ENCODE measurements at places on chromosomes 16 and 17.

DNA sequence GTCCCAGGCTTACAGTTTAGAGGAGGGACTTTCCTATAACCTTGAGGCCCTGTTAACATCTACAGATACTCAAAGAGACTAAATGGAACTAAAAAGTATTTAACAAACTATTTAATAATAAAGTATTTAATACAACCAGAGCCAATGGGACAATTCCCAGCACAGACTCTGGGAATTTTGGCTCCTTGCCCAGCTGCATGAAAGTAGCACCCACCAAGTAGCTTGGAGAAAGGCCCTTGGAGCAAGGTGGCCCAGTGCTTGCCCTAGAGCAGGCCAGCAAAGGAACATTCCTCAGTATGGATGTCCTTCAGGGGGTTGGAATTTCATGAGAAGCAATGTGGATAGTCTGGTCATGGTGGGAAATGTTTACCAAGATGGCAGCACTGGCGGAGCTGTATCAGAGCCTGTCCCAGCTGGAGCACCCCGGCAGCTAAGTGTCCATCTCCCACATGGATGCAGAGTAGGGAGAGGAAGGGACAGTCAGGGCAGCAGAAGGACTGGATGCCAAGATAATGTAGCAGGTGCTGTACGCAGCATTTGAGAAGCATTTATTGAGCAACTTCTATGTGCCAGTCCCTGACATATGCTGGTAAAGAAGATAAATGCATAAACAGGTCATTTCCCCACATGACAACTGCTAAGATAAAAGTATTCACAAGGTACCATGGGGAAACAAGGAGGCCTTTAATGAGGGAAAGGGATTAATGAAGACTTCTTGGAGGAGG lies 5.2 kb upstream of the SMARCD2 start:
- peak overlapping the region; percentile 99 for H3K27ac ChIP-seq
- H3K27me3 ChIP-seq: no peaks in the 10 kb centered on the region
- peaks cover 6% of the 10 kb centered on the region for H3K36me3 ChIP-seq
- peaks cover 20% of the 10 kb centered on the region for H3K4me1 ChIP-seq

DNA sequence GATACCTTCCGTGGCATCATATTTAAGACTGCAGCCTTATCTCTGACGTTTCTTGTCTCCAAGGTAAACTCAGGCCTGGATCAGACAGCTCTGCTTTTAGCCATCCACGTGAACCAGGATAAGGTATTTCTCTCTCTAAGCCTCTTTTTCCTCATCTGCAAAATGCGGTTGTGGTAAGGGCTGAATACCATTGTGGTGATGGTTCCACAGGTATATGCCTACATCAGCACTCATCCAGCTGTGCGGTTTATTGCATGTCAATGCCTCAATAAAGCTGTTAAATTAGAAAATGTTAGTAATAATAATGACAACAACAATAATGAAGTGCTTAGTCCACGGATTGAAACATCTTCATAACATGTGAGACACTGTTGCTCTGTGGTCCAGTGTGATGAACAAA lies 104.4 kb downstream of the GRIN2A start:
- no peak overlapping the region for H3K4me3 ChIP-seq
- DNase-seq: no peak
- H3K4me1 ChIP-seq: no peaks in the 10 kb centered on the region
- no peaks in the 10 kb centered on the region for H3K27me3 ChIP-seq

DNA sequence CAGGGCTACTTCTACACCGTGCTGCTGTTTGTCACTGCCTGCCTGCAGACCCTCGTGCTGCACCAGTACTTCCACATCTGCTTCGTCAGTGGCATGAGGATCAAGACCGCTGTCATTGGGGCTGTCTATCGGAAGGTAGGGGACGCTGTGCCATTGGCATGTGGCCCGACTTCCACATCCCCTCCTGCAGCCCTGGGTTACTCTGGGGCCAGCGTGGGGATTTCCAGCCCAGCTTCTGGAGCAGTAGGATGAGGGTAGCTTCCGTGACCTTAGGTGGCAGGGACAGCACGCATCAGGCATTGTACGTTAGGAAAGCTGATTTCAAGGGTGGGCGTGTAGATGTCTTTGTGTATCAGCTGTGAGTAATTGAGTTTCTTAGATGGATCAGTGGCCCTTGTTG lies 96.5 kb downstream of the ABCC1 start:
- DNase-seq: no peak
- H3K4me1 ChIP-seq: no peaks in the 10 kb centered on the region
- H3K27ac ChIP-seq: no peak overlapping the region
- no peaks in the 10 kb centered on the region for H3K27me3 ChIP-seq
- H3K36me3 ChIP-seq: peaks cover 25% of the 10 kb centered on the region

DNA sequence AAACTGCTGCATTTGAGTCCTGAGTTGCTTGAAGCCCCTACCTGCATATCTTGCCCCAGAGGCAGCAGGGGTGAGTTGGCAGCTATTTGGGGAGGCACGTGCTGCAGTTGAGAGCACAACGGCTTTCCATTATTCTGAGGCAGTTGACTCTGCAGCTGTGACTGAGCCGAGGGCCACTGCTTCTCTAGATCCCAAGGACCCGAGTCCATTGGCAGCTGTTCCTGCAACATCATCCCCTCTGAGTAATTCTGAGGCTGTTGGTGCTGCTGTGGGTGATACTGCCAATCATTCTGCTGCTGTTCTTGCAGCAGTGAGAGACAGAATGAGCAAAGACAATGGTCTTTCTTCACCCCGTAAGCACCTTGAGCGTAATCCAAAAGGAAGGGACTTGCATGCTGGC lies 12.7 kb downstream of the TERF2IP start:
- DNase-seq: no peak
- H3K27ac ChIP-seq: no peak overlapping the region
- peaks cover 11% of the 10 kb centered on the region for H3K4me1 ChIP-seq
- H3K4me3 ChIP-seq: no peak overlapping the region
- no peaks in the 10 kb centered on the region for H3K27me3 ChIP-seq
- peaks cover 18% of the 10 kb centered on the region for H3K36me3 ChIP-seq

- peaks cover 58% of the 10 kb centered on the region for H3K27me3 ChIP-seq
- H3K27ac ChIP-seq: no peak within 1 kb of the TSS
- H3K4me3 ChIP-seq: peak within 1 kb of the TSS; percentile 86
- H3K4me1 ChIP-seq: peaks cover 7% of the 10 kb centered on the region
- peak; percentile 89 for DNase-seq
These were observed at the start of gene CBX2 for GRCh38 chr17:79777894-79778503. TSS of gene CBX2 (plus strand) at chr17:79778148. CDS start at chr17:79778236, 88 bp downstream.

DNA sequence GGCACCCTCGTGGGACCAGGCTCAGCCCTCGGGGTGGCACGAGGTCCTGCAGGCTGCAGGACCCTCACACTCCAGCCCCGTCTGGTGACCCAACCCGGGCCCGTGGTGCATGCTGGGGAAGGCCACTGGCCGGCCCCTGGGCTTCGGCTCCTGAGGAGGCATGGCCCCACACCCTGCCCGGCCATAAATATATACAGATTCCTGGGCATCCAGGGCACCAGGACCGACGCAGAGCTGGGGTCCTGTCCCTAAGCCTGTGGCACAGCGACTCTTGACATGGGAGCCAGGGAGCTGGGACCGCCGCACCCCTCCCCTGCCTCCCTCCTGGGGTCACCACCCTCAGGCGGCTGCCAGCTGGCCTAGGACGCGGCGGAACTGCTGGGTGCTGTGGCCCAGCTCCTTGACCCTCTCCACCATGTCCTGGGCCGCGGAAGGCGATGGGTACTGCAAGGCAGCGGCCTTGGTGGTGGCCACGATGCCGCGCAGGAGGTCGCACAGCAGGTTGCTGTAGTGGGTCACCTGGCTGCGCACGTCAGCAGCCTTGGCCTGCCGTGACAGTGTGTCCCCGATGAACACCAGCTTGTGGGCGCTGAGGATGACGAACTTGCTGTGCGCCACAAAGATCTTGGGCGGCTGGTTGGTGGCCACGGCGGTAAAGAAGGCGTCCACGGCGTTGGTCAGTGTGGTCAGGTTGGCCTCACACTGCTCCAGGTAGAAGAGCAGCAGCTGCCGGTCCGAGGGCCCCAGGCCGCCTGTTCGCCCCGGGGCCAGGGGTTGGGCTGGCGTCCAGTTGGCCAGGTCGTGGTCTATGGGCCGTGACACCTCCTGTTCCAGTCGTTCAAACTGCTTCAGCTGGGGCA lies 10.6 kb downstream of the CTRB1 start:
- peaks cover 2% of the 10 kb centered on the region for H3K4me1 ChIP-seq
- H3K27ac ChIP-seq: no peak overlapping the region
- H3K4me3 ChIP-seq: no peak overlapping the region

GRCh38 chr17:30840771-30841170 lies 9.0 kb downstream of the ATAD5 start:
- H3K27ac ChIP-seq: no peak overlapping the region
- no peak for DNase-seq
- no peaks in the 10 kb centered on the region for H3K4me1 ChIP-seq
- H3K27me3 ChIP-seq: no peaks in the 10 kb centered on the region
- H3K4me3 ChIP-seq: no peak overlapping the region

GRCh38 chr16:67305216-67306071 lies 21.1 kb downstream of the KCTD19 start:
- no peaks in the 10 kb centered on the region for H3K27me3 ChIP-seq
- DNase-seq: no peak
- no peak overlapping the region for H3K27ac ChIP-seq
- H3K36me3 ChIP-seq: no peaks in the 10 kb centered on the region
- H3K4me3 ChIP-seq: no peak overlapping the region

- no peak for DNase-seq
- no peaks in the 10 kb centered on the region for H3K27me3 ChIP-seq
- no peaks in the 10 kb centered on the region for H3K36me3 ChIP-seq
- H3K4me3 ChIP-seq: no peak overlapping the region
These were observed 251.9 kb downstream of the RBFOX1 start for GRCh38 chr16:7584561-7584960.

DNA sequence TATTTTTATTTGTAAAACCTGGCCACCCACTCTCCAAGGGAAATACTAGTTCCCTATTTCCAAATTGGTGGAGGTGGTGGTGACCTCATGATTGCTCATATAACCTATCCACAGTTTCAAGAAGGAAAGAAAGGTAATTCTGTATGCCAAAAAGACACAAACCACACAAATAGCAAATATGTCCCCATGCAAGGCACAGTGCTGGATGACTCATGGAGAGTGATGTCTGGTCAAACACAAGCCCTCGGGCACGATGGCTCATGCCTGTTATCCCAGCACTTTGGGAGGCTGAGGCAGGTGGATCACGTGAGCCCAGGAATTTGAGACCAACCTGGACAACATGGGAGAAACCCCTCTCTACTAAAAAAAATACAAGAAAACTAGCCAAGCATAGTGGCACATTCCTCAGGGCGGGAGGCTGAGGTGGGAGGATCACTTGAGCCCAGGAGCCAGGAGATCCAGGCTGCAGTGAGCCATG lies 64.2 kb downstream of the GNA13 start:
- H3K27ac ChIP-seq: no peak overlapping the region
- peaks cover 21% of the 10 kb centered on the region for H3K4me1 ChIP-seq
- DNase-seq: no peak
- H3K36me3 ChIP-seq: no peaks in the 10 kb centered on the region

GRCh38 chr17:2797226-2797625 lies 988 bp downstream of the RAP1GAP2 start:
- H3K4me3 ChIP-seq: peak overlapping the region; percentile 87
- H3K27ac ChIP-seq: peak overlapping the region; percentile 38
- DNase-seq: no peak
- H3K4me1 ChIP-seq: peaks cover 64% of the 10 kb centered on the region
- no peaks in the 10 kb centered on the region for H3K36me3 ChIP-seq
- H3K27me3 ChIP-seq: no peaks in the 10 kb centered on the region

DNA sequence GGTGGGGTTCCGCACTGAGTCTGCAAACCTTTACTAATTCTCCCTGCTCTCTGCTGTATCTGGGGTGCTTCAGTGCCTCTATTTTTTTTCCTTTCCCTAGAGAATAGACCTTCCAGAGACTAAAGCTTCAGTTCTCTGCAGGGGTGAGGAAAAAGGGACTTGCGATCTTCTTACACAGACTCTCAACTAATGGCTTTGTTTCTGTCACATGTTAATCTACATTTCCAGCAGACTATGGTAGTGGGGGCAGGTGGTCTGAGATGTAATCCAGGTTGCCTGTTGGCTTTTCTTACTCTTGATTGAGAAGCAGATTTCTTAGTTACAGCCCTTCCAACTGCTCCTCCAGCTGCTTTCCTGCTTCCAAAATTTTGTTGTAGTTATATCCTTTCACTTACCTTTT lies 229.0 kb upstream of the NLRP1 start:
- no peaks in the 10 kb centered on the region for H3K4me1 ChIP-seq
- H3K27me3 ChIP-seq: peaks cover 14% of the 10 kb centered on the region
- H3K4me3 ChIP-seq: no peak overlapping the region
- H3K27ac ChIP-seq: no peak overlapping the region
- H3K36me3 ChIP-seq: peaks cover 18% of the 10 kb centered on the region

DNA sequence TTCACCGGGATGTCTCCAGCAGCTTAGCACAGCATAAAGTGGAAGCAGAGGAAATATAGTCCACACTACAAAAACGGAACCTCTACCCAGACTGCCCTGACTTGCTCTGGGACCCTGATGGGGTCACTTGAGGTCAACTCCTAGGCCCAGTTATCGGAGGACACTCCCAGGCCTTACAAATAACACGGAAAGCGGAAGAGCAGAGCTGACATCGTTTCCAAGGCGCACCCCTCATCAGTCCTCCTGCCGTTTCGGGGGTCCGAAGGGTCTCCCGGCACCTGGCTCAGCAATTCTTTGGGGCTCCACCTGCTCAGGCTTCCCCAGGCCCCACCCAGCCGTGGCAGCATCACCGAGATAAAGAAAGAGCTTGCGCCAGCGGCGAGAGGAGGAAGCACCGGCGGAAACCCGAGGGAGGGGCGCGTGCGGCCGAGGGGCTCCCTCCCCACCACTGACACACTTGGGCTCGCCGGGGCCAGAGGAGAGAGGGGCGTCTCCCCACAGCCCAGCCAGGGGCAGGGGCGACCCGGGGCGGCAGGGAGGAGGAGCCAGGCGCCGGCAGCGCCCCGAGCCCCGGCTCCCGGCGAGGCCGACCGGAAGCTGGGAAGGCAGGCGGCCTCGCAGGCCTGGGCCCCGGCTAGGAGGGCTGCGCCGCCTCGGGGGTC lies 727 bp downstream of the CORO7 start:
- DNase-seq: peak; percentile 74
- H3K4me1 ChIP-seq: peaks cover 28% of the 10 kb centered on the region
- peaks cover 10% of the 10 kb centered on the region for H3K36me3 ChIP-seq
- H3K4me3 ChIP-seq: peak overlapping the region; percentile 98

- H3K4me1 ChIP-seq: peaks cover 23% of the 10 kb centered on the region
- H3K27ac ChIP-seq: peak overlapping the region; percentile 98
- H3K36me3 ChIP-seq: peaks cover 18% of the 10 kb centered on the region
- DNase-seq: no peak
These were observed 759 bp downstream of the ELAC2 start for GRCh38 chr17:13016881-13017654.

DNA sequence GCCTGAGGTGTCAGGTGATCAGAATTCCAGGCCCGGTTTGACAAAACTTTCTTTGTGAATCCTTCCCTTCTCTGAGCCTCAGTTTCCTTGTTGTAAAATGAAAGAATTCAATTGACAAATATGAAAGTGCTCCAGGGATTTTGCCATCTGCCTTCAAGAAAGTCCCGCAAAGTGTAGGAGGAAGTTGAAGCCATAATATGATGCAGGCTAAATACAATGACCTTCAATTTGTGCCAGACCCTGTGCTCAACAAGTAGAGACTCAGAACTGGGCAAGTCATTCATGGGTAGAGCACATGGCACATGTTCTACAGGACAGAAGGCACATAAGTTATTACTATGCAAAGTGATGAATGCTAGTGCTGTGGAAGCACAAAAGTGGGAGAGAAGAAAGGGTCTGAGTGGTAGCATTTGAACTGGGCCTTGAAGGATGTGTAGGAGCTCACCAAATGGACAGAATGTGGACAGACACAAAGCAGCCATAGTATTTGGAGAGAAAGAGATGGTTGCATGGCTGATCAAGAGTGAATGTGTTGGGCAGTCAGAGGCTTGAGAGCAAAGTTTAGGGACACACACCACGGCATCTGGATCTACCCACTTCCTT lies 2.4 kb upstream of the SCIMP start:
- H3K4me3 ChIP-seq: peak overlapping the region; percentile 56
- peaks cover 58% of the 10 kb centered on the region for H3K4me1 ChIP-seq
- no peaks in the 10 kb centered on the region for H3K36me3 ChIP-seq
- DNase-seq: no peak
- peak overlapping the region; percentile 92 for H3K27ac ChIP-seq
- no peaks in the 10 kb centered on the region for H3K27me3 ChIP-seq
